IPS-NIHi11 (cell line): ENCODE measurements at places on chromosomes 5 and 9.

GRCh38 chr5:176812269-176813259 lies 2.2 kb downstream of the UNC5A start:
- DNase-seq, result peak; percentile 78

- DNase-seq, result no peak
Observed at GRCh38 chr5:125607018-125607417, 816.2 kb upstream of the GRAMD2B start.

DNA sequence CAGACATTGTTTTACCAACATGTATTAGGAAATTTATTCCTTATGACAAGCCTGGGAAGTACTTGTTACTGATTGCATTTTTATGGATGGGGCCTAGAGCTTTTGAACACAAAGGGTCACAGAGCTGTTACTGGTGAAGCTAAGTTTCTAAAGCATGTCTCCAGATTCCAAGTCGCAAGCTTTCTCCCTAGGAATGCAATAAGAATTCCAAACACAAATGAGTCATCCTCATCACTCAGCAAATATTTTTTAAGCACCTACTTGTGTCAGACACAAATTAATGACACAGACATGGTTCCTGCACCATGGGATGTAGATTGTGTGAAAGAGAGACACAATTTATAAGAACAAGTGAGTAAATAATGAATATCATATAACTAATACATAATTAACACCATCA lies 11.0 kb upstream of the SH3RF2 start:
- DNase-seq, result no peak

- DNase-seq, result no peak
Observed at GRCh38 chr5:88734191-88734640, 148.8 kb downstream of the MEF2C start.

- DNase-seq, result peak; percentile 63
Observed at GRCh38 chr9:35910613-35911359, 1.5 kb downstream of the SPAAR start.

GRCh38 chr9:38338342-38339018 lies 54.0 kb upstream of the ALDH1B1 start:
- DNase-seq, result no peak

GRCh38 chr5:179232091-179232735 lies 113.0 kb downstream of the ADAMTS2 start:
- no peak for DNase-seq

DNA sequence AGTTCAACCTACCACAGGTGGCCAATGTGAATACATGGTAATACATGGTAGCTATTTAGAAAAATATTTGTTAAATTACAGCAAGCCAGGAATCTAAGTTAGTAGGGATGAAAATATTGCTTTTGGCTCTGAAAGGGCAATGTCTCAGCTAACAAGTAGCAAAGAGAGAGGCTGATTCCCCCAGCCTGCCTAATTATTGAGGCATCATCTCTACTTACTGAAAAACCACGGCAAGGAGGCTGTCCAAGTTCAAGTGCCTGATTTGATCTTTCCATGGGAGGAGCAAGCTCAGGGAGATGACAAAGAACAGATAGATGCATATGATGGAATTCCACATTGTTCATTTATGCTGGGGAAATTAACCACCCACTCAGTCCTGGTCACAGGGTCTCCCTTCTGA lies 28.7 kb upstream of the UBTD2 start:
- DNase-seq, result no peak

DNA sequence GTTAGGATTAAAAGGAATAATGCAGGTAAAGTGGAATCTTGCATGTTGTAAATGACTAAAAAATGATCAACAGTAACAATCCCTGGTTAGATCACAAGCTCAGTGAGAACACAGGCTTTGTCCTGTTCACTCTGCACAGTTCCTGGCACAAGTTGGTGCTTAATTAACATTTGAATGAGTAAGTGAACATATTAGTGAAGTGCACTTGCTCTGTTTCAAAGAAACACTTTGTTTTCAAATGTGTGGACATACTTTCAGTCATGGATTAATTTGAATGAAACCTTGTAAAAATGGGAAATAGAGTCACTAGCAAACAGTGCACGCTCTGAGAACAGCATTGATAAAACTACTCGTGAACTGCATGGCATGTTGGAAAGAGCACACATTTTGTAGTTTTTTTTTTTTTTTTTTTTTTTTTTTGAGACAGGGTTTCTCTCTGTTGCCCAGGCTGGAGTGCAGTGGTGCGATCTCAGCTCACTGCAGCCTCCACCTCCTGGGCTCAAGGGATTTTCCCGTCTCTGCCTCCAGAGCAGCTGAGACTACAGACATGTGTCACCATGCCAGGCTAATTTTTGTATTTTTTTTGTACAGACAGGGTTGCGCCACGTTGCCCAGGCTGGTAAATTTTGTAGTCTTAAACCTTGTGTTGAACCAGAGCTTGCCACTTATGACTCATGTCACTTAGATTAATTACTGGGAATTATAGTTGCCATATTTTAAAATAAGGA lies 159.9 kb downstream of the LURAP1L start:
- DNase-seq, result no peak

DNA sequence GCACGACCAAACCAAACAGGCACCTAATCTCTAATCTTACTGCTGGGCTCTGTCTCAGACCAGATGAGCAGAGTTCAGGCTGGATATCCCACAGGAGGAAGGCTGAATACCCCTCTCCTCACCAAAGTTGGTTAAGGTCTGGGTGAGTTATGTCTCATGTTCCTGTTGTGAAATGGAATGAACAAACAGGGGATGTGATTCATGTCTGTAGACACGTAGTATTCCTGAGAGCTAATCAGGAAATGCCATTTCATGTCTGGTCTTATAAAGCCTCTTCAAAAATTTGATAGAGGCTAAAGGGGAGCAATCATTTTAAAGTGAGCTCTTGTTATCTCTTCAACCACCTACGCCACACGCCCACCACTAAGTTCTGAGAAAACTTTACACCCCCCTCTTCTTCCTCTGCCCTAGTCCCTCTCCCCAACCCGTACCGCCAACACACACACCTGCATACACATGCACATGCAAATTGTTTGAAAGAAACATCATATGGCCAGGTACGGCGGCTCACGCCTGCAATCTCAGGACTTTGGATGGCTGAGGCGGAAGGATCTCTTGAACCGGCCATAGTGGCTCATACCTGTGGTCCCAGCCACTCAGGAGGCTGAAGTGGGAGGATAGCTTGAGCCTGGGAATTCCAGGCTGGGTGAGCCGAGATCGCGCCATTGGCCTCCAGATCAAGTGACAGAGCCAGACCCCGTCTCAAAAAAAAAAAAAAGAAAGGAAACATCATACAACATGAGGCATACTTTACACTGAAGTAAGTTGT lies 69.8 kb upstream of the RAI14 start:
- no peak for DNase-seq

DNA sequence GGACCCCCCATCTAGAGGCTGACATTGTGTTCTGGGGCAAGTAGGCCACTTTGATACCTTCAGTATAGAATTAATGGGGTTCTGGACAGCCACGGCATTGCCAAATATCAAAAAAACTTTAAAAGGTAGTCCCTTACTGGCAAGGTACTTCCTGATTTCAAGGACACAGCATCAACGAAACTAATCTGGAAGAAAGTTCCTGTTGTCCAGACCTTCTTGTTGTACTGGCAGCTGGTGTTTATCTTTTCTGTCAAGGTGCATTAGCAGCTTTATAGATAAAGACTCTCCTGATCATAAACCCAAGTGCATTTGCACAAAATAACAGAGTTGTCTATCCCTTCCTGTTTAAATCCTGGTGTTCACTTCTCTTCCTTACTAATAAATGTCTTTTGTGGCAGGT lies 23.7 kb upstream of the GOLGA1 start:
- no peak for DNase-seq

- no peak for DNase-seq
Observed at GRCh38 chr5:123751670-123752069, 239.7 kb downstream of the CSNK1G3 start.

DNA sequence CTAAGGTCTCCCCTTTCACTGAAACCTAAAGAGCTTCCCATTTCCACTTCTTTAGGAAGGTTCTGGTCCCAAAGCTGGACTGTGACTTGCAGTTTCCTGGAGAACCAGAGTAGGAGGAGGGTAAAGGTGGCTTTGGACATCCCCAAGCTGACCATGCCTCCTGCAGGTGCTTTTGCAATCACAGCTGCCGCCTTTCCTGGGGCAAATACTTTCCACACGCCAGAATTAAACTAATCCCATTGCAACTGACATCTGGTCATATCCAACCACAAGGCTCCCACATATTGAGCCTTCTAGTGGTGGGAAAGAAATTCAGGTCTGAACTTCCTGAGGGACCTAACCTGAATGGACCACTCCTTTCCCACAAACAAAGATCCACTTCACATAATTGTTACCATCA lies 92.7 kb downstream of the NRG2 start:
- no peak for DNase-seq

GRCh38 chr9:110153431-110153830 lies 54.5 kb downstream of the C9orf152 start:
- no peak for DNase-seq

- DNase-seq, result no peak
Observed at GRCh38 chr9:86512929-86513328, 158.7 kb upstream of the TUT7 start.

GRCh38 chr5:27619982-27620381 lies 581.6 kb upstream of the CDH9 start:
- DNase-seq, result no peak

GRCh38 chr5:154535535-154535934 lies 57.5 kb upstream of the HAND1 start:
- no peak for DNase-seq

DNA sequence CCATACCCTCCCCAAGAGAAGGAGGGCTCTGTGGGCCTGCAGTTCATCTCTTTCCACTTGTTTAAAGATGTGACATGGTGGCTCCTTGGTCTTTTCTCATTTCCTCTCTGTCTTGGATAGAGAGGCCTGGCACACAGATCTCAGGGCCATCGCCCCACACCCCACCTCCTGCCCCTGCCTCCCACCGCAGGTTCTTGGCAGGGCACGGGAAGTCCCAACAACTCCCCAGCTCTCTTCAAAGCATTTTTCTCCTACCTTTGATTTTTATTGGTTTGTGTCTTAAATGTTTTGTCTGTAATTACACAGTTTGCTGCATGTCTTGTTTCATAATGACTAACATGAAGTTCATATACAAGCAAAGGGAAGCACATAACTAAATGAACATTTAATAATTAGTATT lies 178.5 kb upstream of the MSX2 start:
- no peak for DNase-seq

GRCh38 chr5:35166043-35166442 lies 64.2 kb downstream of the PRLR start:
- DNase-seq, result no peak

DNA sequence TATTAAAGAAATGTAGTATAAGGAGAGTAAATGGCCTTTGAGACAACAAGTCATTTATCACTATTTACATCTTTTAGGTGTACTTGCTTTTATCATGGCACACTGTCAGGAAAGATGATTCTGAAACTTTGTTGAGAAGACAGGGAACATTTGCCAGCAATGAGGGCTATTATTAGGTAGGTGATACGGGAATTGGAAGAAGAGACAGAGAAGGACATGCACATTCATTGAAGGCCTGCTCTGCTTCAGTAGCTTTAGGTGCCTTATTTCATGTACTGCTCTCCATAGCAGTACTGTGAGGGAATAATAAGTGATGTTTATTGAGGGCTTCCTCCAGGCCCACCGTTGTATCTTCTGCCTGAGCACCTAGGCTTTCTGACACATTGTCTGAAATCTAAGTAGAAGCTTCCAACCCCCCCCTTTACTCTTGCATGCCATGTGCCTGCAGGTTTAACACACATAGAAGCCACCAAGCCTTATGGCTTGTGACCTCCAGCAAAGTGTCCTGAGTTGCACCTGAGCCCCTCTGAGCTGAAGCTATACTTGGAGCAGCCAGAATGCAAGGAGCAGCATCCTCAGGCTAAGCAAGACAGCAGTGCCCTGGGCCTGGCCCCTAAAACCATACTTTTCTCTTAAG lies 275.2 kb upstream of the VLDLR start:
- no peak for DNase-seq

- peak; percentile 67 for DNase-seq
Observed at GRCh38 chr5:141412854-141413539, at the start of gene PCDHGA10. TSS of gene PCDHGA10 (plus strand) at chr5:141412987. CDS start at chr5:141413176, 189 bp downstream.

DNA sequence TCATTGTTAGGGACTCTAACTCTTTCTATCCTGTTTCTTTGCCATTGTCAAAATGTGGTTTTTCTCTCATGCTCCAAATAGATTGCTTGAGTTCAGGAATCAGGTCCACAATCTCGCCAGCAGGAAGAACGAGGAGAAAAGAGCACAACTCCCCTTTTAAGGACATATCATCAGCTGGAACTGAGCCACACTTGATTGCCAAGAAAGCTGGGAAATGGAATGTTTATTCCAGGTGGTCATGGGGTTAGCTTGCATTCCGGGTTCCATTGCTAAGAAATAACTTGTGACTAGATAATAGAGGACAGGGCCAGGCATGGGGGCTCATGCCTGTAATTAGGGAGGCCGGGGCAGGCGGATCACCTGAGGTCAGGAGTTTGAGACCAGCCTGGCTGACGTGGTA lies 32.4 kb upstream of the C9orf57 start:
- no peak for DNase-seq

DNA sequence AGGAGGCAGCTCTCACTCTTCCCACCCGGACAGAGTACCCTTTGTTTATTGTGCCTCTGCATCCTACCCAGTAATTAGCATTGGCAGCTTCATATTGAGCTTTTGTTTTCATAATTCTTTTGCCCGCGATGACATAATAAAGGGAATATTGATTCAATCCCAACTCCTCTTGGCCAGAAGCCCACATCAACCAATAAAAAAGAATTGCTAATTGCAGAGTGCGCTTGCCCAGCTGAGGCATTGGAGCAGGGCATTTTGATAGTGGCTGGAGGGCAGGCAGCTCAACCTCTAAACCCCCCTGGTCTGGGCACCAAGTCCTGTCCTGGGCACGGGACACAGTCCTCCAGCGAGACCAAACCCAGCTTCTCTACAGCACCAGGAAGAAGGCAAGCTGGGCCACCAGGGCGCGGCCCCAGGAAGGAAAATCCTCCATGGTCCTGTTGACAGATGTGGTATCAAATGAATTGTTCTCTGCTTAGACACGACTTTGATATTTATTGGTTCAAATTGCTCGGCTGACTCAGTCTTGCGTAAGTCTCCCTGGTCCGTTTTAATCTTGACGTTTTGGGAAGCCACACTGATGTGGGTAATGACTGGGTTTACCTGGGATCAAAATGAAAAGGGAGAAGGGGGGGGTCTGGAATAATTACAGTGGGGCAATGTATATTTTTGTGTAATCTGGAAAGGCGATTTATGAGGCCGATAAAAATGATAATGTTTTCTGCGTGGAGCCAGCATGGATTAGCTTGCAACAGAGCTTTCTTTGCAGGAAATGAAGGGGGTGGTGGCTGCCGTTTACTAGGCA lies 220.7 kb upstream of the MSX2 start:
- DNase-seq, result no peak

GRCh38 chr5:56647099-56647850 lies 168.1 kb upstream of the MAP3K1 start:
- no peak for DNase-seq

GRCh38 chr9:17330097-17330496 lies 195.3 kb downstream of the CNTLN start:
- DNase-seq, result no peak

DNA sequence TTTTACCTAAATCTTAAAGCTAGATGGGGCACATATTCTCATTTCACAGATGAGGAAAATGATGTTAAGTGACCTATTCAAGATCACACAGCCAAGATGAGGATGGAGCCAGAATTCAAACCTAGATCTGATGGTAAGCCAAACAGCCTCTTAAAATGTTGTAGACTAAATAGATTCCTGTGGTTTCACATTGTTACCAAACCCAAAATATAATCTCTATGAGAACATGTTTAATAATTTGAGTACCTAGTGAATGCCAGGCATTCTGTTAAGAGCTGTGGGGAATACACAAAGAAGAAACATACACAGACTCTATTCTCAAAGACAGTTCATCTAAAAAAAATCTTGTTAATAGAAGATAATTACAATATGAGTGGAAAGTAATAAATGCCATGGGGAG lies 25.2 kb downstream of the HOMER1 start:
- DNase-seq, result no peak
